ENCODE measurements at places on chromosomes 16 and 17.

- DNase-seq: no peak
Observed at GRCh38 chr17:29744121-29744520, 121.4 kb upstream of the CORO6 start.

DNA sequence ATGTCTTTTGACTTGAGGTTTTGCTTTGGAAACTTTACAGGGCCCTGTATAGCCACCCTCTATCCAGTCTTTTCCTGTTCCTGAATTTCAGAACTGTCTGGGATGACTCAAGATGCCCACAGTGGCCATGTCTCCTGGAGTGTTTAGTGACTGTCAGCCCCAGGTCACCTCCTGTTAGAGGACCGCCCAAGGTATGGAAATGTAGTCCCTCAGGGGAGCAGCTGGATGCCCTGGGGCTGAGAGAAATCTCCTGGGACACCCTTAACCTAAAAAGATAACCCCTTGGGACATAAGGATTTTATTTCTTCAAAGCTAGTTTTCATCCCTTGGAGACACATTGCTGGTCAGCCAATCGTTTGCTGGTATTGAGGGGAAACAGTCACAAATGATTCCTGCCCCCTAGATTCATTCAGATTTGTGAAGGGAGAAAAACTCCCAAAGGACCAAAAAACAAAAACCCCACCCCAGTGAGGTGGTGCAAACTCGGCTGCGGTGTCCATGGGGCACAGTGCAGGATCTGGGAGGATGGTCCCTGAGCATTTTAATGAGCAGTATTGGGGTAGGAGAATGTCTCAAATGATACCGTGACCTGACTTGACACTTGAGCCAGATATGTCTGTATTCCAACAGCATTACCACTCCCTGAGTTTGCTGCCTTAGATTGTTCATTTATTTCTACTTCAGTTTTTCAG is 1.7 kb downstream of the ZNF267 start:
- no peak for DNase-seq

DNA sequence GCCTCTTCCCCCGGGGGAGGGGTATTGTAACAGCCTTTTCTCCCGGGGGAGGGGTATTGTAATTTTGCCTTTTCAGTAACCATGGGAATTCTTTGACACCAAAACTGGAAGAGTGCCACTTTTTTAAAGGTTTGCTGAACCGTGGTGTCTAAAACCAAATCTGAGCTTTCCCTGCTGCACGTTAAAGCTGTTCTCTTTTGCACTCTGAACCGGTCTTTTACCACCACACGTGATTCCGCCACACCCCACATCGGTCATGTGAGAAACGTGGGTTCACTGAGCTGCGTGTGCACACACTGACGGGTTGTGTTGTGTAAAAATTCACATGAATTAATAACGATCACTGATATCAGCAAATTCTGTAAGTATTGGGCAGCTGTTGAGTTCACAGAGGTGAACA is 9.2 kb upstream of the ACSF3 start:
- DNase-seq: no peak

DNA sequence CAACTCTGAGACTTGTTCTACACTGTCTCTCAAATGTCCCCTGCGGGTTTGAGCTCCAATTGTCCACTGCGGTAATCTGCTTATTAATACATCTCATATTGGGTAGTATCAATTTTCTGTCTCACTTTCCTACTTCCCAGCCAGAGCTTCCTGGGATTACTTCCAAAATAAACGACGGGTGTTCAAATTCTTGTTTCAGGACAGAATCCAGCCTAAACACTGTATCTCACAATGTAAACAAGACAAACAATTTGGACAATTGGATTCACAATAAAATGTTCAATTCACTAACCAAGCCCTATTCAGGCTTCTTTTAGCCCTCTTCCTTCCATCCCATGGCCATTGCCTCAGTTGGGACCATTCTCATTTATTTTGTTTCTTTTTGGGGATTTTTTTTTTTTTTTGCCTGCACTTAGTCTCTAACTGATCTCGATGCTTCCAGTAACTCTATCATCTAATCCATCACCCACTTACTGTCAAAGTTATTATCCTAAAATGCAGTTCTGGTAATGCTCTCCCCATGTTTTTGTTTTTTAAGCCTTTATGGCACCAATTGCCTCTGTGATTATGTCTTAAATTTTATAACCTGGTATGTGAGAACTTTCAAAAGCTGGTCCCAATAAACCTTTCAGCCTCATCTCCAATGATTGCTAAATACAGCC is 2.0 kb upstream of the VAT1L start:
- no peak for DNase-seq

DNA sequence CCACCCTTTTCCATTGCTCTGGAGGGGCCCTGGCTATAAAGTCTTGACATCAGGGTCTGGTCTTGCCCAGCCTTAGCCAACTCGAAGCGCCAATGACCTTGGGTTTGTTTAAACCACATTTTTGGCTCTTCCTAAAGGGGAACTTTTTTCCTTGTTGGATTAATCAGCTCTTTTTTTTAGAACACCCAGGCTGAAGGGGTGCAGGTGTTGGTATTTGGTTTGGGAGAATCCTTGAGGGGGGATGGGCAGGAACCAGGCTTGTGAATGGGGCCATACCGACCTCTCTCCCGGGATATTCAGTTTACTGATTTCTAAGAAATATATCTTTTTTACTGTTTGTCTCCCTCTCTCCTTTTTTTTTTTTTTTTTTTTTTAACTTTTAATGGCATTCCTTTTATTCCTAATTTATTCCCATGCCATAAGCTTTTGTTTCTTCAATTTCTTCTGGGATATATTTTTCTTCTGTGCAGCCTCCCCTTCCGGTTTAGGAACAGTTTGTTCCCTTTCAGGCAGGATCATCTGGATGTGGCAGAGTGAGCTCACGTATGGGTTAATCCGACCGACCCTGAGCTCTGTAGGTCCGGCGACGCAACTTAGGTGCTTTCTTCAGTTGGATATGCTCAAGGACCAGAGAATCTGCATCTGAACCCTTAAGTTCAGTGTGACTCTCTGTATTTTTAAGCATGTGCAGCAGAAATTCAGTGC is 129.5 kb downstream of the ABCC6 start:
- no peak for DNase-seq

Measured in stimulated activated CD4-positive, alpha-beta T cell treated with anti-CD3 and anti-CD28 coated beads, Interleukin-12 subunit alpha, Interleukin-12 subunit beta, amount 100 ng/mL, for 48 hours (primary cell).